Activated CD8-positive, alpha-beta memory T cell treated with anti-CD3 and anti-CD28 coated beads for 48 hours (primary cell): ENCODE measurements at places on chromosomes 11 and 22.

DNA sequence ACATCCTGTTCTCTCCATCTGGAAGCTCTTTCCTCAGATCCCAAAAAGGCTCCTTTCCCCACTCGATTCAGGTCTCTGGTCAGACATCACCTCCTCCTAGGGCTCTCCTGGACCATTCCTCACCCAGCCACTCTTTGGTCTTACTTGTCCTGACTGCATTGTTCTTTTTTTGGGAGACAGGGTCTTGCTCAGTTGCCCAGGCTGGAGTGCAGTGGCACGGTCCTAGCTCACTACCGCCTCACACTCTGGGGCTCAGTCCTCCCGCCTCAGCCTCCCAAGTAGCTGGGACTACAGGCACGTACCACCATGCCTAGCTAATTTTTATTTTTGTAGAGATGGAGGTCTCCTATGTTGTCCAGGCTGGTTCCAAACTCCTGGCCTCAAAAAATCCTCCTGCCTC is 2.2 kb upstream of the CORO1B start:
- no peak for DNase-seq

DNA sequence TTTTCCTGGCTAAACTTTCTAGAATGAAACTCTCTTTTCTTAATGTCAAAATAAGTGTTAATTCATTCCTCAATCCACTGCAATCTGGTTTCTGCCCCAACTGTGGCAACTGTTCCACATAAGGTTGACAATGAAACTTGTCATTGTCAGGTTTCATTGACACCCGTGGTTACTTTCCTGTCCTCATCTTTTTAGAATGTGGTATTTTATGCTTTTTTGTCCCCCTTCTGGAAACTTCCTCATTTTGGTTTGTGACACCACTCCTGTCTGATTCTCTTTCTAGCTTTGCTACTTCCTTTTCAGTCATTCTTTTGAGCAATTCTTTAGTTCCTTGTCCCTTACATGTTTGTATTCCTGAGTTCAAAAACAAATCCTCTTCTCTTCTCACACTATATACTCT is 7.5 kb upstream of the PDE3B start:
- no peak for DNase-seq

DNA sequence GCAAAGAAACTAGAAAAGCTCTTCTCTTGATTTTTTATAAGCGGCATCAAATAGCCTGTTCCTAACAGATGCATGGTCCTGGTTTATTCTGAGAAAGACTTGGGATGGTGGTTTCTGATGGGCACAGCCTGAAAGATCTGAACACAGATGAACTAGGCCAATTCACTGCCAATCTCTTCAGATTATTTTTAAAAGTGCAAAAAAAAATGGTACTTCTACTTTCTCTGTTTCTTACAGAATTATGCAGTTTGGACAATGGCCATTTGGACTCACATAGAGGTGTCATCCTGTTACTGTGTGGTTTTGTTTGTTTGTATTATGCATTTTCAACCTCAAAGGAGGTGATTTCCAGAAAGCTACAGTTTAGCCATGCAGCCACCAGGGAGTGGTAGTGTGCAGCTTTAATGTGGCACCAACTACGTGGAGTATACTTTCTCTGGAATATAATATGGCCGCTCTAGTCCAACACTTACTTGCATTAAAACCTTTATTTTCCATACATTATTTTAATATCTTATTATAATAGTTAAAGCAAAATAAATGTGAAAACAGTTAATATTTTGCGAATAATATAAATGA is 469.8 kb upstream of the KIRREL3 start:
- no peak for DNase-seq

- no peak for DNase-seq
Observed at GRCh38 chr11:74783241-74783871, 34.7 kb downstream of the RNF169 start.

DNA sequence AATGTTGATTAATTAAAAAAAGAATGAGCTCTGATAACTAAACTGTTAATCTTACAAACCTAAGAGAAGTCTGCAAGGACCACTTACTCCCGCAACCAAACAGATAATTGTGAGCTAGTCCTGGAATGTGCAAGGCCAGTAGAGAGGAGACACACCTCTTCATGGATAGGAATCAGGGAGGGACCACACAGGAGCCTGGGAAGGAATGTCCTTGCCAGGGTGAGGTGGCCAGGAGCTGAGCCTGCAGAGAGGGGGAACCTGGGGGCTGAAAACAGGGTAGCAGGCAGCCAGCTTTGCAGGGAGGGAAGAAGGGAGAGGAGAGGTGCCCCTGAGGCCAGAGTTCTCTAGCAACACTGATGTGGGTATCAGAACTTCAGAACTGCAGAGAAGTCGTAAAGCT is 9.4 kb upstream of the NLRP10 start:
- DNase-seq, result no peak

- no peak for DNase-seq
Observed at GRCh38 chr22:27329966-27330645, 471.4 kb downstream of the MN1 start.

- no peak for DNase-seq
Observed at GRCh38 chr11:11351042-11351586, 1.9 kb downstream of the CSNK2A3 start.
